ENCODE measurements at places on chromosomes 11 and 22.

GRCh38 chr11:12694183-12694531, 19.9 kb downstream of the TEAD1 start:
- no peak for DNase-seq

DNA sequence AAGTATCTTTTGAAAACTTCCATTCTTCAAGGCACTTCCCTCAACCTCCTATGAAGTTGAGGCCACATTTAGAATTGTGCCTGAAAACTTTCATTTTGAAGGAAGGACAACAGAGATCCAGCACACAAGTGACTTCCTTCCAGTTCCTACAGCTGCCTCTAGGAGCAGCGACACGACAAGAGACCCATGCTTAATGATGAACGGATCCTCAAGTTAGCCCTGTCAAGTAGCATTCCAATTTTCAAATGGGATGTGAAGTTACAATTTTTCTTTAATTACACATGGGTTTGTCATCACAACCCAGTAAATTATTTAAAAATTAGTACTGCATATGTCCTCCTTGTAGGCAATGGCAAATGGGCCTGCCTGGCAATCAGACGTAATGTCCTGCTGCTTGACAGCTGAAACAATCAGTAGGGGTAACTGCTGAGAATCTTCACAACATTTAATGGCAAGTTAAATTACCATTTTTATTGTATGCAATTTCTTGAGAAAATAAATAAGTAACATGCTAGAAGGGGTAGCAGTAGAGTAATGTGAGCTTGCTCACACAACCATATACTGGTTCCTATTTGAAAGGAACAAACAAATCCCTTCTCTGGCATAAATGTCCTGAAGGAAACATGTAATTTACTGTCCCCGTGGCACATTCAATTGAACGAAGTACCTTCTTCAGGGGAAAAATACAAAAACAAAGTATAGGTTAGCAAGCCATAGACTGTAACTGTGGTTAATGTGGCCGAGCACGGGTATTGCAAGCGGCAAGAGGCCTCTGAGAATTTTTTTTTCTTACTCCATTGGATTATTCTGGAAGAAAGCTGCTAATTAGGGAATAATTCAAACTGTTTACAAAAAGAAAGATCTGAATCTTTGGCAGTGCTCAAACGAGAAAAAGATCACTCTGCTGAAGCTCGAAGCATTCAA, 288.3 kb downstream of the CADM1 start:
- DNase-seq: no peak

GRCh38 chr11:112793416-112793815, 167.8 kb upstream of the NCAM1 start:
- DNase-seq: no peak

DNA sequence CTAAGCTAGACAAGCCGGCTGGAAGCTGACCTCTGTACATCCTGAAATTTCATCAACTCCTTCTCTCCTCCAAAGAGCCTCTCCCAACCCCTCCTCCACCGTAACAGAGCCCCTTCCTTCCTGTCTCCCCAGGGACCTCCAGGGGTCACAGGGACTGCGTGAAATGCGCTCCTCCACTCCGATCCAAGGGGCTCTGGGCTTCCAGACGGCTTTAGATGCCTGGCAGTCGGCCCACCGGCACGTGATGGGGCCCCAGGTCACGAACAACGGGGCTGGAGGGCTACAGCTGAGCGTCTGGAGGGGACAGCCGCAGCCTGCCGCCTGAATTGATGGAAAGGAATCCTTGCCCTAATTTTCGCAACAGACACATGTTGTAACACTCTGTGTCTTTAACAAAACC, 264.1 kb downstream of the MN1 start:
- DNase-seq: no peak

DNA sequence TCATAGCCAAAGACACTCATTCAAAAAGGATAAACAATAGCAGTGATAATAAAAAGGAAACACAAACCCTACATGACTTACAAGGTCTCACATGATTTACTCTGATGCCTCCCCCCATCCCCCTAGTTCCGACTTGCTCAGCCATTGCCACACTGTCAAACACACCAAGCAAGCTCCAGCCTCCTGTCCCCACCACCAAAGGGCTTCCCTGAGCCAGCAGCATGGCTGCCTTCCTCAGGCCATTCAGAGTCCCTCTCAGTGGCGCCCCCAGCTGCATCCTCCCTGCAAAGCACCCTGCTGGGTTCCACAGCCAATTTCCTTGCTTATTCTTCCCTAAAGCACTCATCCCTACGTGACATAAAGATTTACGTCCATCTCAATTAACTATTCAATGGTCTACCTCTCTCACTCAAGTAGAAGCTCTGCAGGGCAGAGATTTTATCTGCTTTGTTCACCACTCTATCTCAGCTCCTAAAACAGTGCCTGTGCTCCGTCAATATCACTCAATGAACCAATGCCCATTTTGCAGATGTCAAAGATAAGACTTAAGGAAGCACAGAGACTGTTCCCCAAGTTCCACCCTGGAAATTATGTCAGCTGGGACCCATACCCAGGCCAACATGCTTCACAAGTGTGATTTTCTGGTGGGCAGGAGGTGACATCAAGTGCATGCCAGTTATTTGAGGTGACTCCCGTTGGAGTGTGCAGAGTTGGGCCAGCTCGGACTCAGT, 106.9 kb downstream of the SYN3 start:
- no peak for DNase-seq

DNA sequence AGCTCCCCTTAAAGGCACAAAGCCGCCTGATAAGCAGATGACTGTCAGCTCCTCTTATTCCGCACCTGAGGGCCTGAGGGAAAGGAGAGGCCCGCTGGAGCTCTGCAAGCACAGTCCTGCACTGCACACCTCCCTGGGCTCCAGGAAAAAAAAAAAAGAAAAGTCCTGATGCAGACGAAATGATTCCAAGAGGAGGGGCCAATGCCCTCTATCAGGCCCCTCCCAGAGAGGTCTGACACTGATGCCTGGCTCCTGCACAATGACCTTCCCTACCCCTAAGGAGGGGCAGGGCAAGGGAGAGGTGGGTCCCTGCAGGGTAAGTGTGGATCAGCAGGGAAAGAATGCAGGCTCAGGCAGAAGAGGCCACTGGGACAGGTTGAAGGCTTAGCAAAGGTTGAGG, 572.7 kb downstream of the SOX6 start:
- DNase-seq: no peak

DNA sequence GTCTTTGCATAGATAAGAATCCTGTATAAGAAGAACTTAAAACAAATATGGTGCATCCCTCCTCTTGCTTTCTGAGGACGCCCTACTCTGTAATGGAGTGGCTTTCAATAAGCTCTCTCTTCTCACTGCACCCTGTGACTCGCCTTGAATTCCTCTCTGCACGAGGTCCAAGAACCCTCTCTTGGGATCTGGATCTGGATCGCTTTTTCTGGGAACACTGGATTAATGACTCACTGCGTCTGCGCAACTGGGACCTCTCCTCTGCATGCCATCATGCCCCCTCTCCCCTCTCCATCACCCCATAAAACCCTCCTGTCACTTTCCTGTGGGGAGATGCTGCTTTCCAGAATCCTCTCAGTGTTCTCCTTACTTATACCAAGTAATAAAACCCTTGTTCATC, 15.1 kb upstream of the CABP2 start:
- DNase-seq: no peak

DNA sequence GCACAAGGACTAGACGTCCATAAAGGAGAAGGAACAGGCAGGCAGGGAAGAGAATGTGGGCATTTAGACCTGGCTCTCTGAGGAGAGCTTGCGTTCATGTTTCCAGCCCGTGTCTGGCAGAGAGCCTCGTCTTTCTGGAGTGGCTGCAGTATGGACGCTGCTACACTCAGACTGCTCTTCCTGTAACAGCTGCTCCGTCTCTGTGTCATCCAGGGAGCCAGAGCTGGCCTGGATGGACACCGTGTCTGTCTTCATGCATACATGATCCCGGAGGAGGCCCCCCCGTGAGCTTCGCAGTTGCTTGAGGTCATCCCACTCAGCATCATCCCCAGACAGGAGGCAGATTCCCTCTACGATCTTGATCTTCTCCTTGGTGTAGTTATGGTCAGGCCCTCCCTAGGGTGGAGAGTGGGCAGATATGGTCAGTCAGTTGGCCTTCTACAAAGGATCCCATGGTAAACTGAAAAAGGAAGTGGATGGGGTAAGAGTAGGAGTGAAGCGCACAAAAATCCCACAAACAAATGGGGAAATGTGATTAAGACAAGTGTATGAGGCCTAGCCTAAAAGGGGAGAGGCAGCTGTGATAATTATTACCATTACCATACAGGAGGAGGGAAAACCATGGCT, 13.0 kb upstream of the CKAP5 start:
- DNase-seq: no peak

- no peak for DNase-seq
These were observed 286.0 kb upstream of the CTSC start for GRCh38 chr11:88623531-88623930.

- no peak for DNase-seq
These were observed 386.2 kb downstream of the NTM start for GRCh38 chr11:131756479-131757110.

DNA sequence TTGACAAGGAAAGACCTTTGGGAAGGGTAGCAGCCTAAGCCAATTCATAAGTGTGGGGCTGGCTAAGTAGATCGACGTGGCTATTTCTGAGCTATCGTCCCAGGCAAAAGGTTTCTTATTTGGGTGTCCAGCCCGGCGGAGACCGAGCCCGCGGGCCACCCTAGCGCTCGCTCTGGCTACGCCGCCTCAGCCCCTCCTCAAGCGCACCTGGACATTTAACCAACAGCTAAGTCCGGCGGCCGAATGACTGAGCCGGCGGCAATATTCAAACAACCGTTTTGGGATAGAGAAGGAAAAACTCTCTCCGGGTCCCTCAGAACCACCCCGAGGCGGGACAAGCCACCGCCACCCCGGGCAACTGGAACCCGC, 457 bp downstream of the RNF141 start:
- no peak for DNase-seq

DNA sequence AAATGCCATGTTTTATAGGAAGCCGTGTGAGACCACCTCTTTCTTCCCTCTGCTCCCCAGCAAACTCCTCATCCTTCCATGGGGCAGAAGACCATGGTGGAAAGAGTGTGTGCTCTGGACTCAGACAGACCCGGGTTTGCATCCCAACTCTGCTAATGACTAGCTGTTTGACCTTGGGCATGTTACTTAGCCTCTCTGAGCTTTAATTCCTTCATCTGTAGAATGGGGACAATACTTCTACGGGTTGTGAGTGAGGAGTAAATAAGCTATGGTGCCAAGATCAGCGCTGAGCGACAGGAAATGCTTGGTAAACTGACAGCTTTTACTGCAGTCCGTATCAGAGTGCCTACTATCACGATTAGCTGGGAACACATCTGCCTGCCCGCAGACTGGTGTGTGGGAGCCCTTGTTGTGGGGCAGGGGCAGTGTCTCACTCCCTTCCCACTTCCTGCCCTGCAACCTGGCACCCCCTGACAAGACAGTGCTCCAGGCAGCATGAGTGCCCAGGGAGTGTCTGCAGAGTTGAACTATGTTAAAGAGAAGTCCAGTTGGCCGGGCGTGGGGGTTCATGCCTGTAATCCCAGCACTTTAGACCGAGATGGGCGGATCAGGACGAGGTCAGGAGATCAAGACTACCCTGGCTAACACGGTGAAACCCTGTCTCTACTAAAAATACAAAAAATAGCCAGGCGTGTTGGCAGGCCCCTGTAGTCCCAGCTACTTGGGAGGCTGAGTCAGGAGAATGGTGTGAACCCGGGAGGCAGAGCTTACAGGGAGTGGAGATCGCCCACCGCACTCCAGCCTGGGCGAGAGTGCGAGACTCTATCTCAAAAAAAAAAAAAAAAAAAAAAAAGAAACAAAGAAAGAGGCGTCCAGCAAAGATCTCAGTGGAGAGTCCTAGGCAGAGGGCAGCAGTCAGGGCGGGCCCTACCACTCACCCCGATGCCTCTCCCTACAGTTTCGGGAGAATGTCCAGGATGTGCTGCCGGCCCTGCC, 2.2 kb downstream of the SEC14L2 start:
- DNase-seq: no peak

DNA sequence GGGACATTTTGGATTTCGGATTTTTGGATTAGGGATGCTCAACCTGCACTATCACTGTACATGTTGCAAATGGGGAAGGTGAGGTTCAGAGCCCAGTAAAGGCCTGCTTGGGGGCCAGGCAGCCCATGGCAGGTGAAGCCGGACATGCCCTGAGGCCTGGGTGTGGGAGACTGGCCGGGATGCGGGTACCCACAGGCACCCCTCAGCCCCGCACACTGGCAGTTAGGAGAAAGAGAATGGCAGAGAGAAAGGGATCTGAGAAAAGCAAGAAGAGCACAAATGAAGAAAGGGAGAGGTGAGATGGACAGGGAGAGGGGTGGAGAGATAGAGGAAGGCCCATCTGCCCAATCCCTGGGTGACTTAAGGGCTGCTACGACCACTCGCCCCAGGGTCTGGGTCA, 52.8 kb downstream of the SCGB1A1 start:
- DNase-seq: no peak

DNA sequence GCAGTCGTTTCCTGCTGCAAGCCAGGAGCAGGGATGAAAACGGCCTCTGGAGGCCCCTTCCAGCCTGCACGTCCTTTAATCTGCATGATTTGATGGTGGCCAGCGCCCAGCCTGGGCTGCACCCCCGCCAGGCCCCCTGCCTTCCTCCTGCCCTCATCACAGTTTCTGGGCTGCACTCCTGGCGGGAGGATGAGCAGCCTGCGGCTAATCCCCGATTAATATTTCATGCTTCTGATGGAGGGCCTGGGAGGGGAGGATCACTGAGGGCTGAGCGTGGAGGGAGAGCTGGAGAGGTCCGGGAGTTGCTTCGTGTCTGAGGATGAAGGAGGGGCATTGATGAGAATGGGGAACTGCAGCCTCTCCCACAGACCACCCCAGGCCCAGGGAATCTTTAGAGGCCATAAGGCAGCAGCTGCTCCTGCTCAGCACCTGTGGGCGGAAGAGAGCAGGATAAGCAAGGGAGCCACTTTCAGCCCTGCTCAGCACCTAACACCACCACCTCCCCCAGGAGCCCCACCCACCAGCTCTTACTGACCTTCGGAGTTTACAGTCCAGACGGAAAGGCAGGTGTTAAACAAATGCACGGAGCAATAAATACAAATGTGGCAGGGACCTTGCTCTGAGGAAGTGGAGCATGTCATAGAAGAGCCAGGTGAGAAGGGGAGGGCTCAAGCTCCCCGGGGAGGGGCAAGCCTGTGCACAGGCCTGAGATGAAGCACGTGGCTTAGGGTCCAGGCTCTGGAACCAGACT, 135.0 kb upstream of the NECTIN1 start:
- DNase-seq: no peak

DNA sequence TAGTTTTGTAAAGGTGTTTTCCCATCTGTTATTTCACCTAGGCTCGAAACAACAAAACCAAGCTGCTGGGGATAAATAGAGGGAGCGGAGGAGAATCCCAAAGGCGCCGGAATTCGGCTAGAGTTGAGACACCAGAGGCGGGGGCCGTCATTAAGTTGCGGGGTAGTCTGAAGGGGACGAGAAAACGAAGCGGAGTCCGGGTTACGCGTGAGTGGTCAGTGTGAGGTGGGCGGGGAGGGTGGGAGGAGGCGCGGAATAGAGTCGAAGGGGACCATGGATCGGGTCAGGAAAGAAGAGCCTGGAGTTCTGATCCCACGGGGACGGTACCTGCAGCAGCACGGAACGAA, 361 bp downstream of the SRPRA start:
- DNase-seq: no peak

- no peak for DNase-seq
These were observed 41.4 kb upstream of the NFAM1 start for GRCh38 chr22:42473484-42474193.

- no peak for DNase-seq
These were observed 25.7 kb upstream of the CTR9 start for GRCh38 chr11:10725114-10725906.

GRCh38 chr11:21082853-21083252, 413.5 kb downstream of the NELL1 start:
- no peak for DNase-seq

Measured in activated CD4-positive, CD25-positive, alpha-beta regulatory T cell (primary cell).